CD4-positive, alpha-beta T cell treated with Interleukin-10 for 1 hour (primary cell): ENCODE measurements at places on chromosomes 1 and 21.

- no peak for DNase-seq
Measured at GRCh38 chr1:207115269-207115668, 11.2 kb downstream of the C4BPA start.

DNA sequence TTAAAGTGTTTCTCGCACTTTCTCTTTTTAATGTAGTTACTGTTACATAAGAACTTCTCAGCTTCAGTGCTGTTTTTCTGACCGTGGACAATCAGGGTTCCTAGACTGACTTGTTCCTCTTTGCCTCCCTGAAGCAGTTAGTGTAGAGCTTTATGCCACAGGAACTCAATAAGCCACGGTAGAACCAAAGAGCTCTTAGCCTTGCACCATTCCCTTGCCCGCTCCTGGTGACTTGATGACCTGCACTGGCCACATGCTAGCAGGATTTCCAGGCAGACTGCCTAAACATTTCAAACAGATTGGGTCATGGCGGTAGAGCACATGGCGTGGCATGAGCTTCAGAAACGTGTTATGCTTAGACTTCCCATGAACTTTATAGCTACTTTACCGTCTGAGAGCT lies 18.8 kb upstream of the FASLG start:
- DNase-seq: no peak

GRCh38 chr1:2561446-2561845 lies 5.3 kb downstream of the TNFRSF14 start:
- no peak for DNase-seq

DNA sequence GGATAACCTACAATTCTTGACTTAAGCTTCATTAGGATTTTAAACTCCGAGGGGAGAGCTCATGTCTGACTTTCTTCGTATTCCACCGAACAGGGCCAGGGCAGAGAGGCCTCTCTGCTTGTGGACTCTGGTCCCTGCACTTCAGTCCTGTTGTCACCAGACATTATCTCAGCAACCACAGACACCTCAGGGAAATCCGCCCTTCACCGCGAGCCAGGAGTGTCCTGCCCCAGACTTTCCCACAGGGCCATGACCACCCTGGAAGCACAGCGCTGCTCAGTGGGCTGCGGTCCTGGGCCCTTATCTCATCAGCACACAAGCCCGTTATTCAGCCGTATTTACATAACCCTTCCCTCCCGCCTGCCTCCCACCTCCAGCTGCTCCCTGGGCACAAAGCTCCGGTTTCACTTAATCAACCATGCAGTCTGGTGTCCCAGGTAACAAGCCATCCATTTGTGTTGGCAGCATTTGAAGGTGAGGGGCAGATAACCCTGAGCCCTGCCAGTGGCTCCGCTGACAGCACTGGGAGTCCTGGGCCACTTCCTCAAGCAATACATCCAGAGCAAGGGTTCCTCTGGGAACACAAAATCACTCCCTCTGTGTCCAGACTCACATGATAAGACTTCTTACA lies 122.8 kb upstream of the RAB4A start:
- DNase-seq: no peak

DNA sequence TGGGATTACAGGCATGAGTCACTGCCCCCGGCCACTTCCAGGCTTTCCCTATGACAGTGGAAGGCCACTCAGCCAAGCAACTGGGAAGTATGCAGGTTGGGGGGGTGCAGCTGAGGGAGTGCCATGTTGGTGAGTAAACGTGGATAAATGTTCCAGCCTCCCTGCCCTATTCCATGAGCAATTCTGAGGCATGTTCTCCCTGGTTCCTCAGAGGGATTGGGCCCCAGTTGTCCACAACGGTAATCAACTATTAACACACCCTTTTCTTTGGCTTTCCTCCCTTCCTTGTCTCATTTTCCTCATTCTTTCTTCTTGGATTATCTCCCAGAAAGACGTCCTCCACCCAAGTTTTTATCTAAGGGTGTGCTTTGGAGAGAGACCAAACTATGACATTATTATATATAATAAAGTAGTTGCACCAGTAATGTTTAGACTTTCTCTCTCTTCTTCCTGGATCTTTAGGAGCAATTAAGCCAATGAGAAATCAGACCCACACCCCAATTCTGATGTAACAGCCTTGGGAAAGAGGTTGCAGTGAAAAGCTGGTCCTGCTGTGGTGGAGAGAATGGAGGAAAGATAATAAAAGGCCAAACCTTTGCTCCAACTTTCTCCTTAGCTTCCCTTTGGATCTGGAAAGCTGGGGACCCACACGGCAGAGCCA lies 6.8 kb upstream of the SLAMF9 start:
- DNase-seq: no peak
